ENCODE measurements at places on chromosomes 4 and X. TPM values are rescaled to one million over a fixed set of nuclear protein-coding genes. Genes with fewer than 3 reads are reported as not detected.

The SPIN2B gene
- 12.7 TPM for total RNA-seq

The SORBS2 gene
- total RNA-seq: not detected

The KLHL5 gene
- total RNA-seq: 39.7 TPM

The ITGB1BP2 gene
- 5.6 TPM for total RNA-seq

The GAB3 gene
- 8.6 TPM for total RNA-seq

The FMR1NB gene
- not detected for total RNA-seq

The ALB gene
- not detected for total RNA-seq

The HS6ST2 gene
- not detected for total RNA-seq
